ENCODE measurements at places on chromosomes 2 and 18.

GRCh38 chr2:136479696-136480095 lies 285.6 kb upstream of the THSD7B start:
- no peak for DNase-seq

- DNase-seq: no peak
Observed at GRCh38 chr2:146584316-146584715, 1260.5 kb upstream of the ACVR2A start.

DNA sequence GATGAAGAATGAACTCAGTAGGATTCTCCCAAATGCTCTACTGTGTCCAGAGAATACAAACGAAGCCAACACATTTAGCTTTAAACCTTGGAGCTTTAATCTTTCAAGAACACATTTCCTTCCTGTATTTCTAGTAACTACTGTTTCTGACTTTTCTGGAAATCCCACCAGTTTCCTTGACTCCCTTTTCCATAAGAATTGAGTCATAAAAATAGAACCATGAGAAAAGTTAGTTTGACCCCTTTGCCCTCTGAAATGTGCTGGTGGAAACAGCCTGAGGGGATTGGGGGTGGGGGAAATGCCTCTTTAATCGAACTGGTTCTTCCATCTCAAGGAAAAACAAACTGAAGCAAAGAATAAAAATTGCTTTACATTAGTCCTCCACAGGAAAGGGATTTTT lies 123.9 kb downstream of the TMEM17 start:
- DNase-seq: no peak

DNA sequence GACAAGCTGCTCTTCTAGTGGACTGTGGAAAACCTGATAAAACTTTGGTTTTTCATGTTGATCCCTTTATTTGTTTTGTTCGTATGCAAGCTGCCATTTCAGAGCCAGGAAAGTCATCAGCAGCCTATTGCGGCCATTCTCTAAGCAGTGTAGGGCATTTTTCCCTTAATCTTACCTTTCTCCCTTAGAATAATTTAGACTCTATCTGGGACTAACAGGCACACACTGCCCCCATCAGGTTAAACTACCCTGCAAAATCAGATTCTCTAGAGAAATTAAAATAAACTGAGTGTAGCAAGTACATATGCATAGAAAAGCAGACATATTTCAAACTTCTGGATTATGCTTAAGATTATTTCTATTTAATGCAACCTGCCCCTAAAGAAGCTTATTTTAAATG lies 347.5 kb downstream of the METTL4 start:
- no peak for DNase-seq

GRCh38 chr2:120360307-120360855 lies 14.4 kb downstream of the INHBB start:
- DNase-seq: no peak
